Activated CD4-positive, alpha-beta T cell treated with anti-CD3 and anti-CD28 coated beads, Interleukin-2, amount 50 U/mL, for 48 hours (primary cell): ENCODE measurements at places on chromosomes 2 and 18.

DNA sequence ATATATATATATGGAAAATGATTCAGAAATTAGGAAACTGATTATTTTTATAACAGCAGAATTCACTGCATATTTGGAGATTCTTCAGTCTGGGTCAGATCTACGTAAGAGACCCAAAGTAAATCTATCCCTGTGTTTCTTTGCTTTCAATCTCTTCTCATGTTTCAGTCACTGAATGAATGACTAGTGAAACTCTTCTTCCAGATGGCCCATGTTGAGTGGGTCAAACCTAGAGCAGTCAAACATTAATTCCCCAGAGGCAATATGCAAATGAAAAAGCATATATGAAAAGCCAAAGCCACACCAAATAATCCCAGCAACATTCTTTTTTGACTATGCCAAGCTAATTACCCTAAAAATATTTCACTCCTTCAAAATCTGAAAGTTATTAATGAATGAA is 317.3 kb downstream of the RBM43 start:
- no peak for DNase-seq

GRCh38 chr2:8193686-8194615 is 487.9 kb upstream of the ID2 start:
- no peak for DNase-seq

DNA sequence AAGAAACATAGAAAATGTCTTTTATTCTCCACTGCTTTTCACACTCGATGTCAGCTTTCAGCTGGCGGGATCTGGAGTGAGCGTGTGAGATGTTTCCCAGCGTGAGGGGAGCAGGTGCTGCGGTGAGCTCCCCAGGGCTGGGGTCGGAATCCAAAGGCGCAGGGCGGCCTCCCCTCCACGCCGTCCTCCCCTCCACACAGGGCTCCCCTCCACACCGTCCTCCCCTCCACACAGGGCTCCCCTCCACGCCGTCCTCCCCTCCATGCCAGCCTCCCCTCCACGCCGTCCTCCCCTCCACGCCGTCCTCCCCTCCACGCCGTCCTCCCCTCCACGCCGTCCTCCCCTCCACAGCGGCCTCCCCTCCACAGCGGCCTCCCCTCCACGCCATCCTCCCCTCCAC is 26.9 kb upstream of the KCNG2 start:
- DNase-seq, result no peak

- no peak for DNase-seq
These were observed 781 bp upstream of the SOX11 start for GRCh38 chr2:5691221-5691984.

- DNase-seq, result no peak
These were observed 314.5 kb downstream of the NCKAP5 start for GRCh38 chr2:133253793-133254192.
